K562 (cell line): ENCODE measurements at places on chromosomes 6 and 20. TPM values are rescaled to one million over a fixed set of nuclear protein-coding genes. Genes with fewer than 3 reads are reported as not detected.

DNA sequence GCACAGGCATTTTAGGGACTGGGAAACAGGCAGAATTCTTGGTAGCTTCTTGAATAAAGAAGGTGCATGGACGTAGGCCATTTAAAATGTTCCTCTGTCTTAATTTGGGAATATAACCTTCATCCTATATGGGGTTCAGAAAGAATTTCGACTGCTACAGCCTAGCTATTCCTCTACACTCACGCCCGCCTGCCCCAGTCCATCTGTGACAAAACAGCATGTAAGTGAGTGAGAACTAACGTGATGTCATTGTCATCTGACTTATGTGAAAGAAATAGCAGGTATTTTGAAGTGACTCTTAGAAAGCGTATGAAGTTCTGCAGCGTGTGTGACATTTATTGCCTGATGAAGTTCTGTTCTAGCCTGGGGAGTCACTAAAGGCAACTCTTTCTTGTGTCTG is 52.2 kb upstream of the SLC22A1 start:
- DNase-seq = no peak

DNA sequence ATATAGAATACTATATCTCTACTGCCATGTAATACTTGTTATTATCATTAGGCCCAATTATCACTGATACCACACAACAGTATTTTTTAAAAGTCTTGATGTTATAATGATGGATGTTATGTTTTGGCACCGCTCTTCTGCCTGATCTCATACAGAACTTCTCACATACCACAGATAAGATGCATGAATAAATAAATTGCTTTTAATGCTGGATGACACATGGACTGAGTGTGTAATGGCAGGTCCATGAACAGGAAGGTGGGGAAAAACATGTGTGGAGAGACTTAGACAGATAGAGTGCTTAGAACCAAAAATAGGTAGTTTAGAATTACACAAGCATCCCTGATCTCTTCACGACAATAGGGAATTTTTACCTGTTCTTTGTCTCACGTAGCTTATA is 258.4 kb upstream of the MARCKS start:
- no peak for DNase-seq

- DNase-seq = no peak
Measured at GRCh38 chr20:49340161-49340966, 62.5 kb upstream of the ZNFX1 start.

GRCh38 chr6:165983112-165984072 is 184.3 kb downstream of the TBXT start:
- DNase-seq = no peak

DNA sequence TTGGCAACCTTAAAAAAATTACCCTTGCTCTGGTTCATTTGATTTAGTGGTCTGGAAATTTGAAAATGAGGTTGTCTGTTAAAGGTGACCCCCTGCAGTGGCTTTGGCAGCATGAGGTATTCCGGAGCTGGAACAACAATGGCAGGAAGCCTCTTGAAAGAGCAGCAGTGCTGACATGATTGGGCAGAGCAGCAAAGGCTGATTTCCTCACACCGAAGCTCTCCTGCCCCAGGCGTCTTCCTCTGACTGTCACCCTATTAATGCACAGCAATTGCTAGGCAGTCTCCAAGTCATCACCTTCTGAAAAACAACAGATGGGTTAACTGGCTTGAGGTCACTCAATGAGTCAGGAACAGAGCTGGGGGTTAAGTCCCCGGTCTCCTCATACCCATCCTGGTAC is 241.8 kb upstream of the MMS22L start:
- no peak for DNase-seq

DNA sequence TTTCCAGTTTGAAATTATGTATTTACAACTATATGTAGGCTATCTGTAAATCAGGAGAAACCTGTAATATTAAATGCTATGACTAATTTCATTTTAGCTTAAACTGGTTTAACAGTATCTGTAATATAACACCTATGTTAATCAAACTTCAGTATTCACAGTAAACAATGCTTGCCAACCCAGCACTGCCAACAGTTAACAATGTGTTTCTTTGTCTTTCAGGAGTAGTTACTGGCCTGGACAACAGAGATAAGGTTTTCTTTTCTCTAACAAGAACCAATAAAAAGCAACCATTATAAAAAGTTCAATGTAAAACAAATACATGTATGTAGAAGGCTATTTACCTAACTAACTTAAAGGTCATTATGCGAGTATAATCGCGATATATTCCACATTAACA is 158.8 kb downstream of the CDK19 start:
- no peak for DNase-seq

GRCh38 chr20:59958626-59959025 is 403 bp downstream of the CDH26 start:
- no peak for DNase-seq

DNA sequence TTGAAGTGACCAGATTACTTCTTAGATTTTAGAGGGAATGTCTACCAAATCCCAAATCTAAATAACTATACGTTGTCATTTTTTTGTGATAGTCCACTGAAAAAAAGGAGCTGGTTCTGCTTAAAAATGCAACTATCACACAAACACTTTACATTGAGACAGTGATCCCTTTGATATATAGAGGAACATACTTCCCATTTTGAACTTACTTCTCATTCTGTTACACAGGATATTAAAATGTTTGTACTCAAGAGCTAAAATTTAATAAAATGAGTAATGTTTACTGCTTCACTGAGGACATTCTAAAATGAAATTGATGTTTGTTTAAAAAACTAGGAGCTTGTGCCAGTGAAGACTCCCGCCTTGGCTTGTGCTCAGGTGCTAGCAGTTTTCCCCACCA is 174.1 kb downstream of the CARMIL1 start:
- DNase-seq = no peak

DNA sequence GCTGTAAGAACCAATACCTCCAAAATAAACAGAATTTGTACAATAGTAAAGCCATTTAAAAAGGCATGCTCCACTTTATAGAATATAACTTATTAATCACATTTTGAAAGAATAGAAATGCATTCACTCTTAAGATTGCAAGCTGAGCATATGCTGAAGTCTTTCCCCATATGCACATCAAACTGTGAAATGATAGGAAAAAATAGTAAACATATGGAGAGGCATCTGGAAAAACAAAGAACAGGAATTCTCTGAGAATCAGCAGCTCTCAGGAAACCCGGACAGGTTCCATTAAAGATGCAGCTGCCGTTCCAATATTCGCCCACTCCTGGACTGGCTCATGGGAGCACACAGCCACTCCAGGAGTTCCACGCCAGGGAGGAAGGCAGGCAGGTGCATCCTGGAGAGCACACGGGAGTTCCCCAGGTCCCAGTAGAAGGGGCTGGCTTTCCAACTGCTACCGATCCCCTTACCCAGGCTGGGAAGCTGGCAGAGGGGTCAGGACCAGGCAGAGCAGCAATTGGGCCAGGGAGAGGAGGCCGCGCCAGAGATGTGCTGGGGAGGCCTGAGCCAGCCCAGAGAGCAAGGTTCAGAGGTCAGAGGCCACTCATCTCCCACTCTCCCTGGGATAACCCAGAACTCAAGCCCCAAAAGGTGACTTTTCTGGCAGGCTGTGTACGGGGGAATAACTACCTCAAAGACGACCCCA is 111.1 kb downstream of the DLL1 start:
- DNase-seq = no peak

- peak; percentile 57 for DNase-seq
Measured at GRCh38 chr6:46781478-46782378, 11.5 kb upstream of the MEP1A start.

DNA sequence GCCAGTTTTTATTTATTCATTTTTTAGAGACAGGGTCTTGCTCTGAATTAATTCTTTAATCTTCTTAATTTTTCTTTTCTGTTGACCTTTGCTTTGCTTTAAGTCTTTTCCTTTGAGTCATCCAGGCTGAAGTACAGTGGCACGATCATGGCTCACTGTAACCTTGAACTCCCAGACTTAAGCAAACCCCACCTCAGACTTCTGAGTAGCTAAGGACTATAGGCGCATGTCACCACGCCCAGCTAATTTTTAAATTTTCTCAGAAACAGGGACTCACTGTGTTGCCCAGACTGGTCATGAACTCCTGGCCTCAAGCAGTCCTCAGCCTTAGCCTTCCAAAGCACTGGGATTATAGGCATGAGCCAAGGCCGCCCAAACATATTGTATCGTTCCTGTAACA is 71.3 kb upstream of the GNRH2 start:
- no peak for DNase-seq

GRCh38 chr6:51542475-51542874 is 544.9 kb downstream of the PKHD1 start:
- no peak for DNase-seq

DNA sequence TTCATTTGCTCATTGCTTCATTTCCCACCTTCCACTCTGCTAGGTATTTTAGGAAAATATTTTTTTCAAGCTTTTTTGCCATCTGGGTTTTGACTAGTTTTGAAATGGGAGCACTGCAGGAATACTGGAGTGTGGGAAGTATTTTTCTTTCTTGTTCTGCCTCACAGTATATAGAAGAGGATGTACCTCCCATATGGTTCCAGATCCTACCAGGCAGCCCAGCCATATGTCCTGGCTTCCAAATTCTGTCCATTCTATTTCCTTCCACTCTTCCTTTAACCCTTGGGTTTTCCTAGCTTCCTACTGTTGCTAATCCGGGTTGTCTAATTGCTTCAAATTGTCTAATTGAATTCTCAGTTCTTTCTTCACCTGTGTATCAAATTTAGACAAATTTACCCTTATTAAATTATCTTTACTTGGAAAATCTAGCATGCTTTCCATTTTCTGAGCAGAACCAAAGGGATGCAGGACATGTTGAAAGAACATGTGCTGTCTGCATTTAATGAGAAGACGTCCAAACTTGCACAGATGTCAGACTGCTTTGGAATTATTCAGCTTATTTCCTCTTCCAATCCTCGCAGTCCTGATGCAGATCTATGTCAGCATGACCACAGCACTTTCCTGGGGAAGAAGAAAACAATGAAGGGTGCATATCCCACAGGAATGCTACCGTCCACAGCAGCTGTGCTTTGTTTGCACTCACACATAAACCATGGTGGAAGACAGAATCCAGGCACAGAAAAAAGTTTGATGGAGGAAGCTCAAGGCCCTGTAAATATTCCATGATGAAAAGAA is 1273.9 kb upstream of the MAP3K7 start:
- DNase-seq = no peak

- no peak for DNase-seq
Measured at GRCh38 chr6:10310826-10311225, 104.0 kb downstream of the TFAP2A start.

DNA sequence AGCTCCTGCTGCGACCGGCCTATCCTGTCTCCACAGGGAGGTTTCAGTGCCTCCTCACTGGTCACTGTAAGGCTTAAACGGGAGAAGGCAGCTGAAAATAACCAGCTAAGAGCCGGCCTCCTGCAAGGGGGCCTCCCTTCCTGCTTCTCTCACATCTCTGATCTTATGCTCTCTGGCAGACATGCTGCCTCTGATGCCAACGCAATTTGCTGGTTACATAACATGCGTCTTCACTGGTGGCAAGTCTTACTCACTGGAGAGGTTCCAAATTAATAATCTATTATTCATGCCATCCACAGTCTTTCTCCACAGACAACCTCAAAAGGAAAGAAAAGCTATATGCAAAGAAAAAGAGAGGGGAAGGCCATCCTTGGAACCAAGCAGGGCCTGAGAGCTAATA is 91.8 kb upstream of the LRFN2 start:
- DNase-seq = no peak

DNA sequence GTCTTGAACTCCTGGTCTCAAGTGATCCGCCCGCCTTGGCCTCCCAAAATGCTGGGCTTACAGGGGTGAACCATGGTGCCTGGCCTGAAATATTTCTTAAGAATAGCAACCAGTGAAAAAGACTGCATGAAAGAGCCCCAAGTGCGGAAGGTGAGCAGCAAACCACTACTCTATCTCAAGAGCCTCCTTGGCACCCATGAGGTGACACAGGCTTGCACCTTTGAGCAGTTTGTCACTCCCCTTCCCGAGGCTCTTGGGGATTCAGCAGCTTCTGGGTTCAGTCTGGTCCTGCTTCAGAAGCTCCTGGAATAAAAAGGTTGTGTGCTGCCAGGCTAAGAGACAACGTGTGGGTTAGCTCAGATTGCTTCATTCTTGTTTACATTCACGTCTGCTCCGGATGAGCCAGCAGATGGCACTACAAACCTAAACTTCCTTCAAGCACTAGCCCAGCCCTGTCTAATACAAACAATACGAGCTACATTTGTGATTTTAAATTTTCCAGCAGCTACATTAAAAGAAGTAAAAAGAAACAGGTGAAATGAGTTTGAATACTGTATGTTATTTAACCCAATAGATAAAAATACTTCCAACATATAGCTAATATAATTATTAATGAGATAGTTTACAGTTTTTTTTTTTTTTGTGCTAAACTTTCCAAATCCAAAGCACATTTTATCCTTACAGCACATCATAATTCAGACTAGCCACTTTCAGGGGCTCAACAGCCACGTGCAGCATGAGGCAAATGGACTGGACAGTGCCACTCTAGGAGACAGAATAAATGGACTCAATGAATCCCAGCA is 46.2 kb downstream of the GJA10 start:
- peak; percentile 79 for DNase-seq

- DNase-seq = no peak
Measured at GRCh38 chr6:142087950-142088857, 44.5 kb upstream of the GJE1 start.

C20orf141 gene
- not detected in 2 replicates for total RNA-seq

RIPK1 gene
- total RNA-seq = 17.2 and 19.4 TPM in 2 replicates

CABLES2 gene
- 3.7 and 4.2 TPM in 2 replicates for total RNA-seq

VSX1 gene
- total RNA-seq = not detected in 2 replicates

TRIM15 gene
- 1.2 TPM in 2 replicates for total RNA-seq
